Activated naive CD8-positive, alpha-beta T cell treated with anti-CD3 and anti-CD28 coated beads for 36 hours (primary cell): ENCODE measurements at places on chromosomes 12 and 14.

- no peak for DNase-seq
These were observed 78.4 kb downstream of the PAPOLA start for GRCh38 chr14:96580566-96580965.

GRCh38 chr12:82627799-82628198 lies 58.9 kb upstream of the TMTC2 start:
- no peak for DNase-seq

- no peak for DNase-seq
These were observed 74.2 kb downstream of the PRORP start for GRCh38 chr14:35196571-35196970.

GRCh38 chr12:91109148-91109564 lies 2.1 kb downstream of the LUM start:
- DNase-seq: peak; percentile 42

- no peak for DNase-seq
These were observed 97.3 kb upstream of the BCL2L14 start for GRCh38 chr12:11973396-11973795.

DNA sequence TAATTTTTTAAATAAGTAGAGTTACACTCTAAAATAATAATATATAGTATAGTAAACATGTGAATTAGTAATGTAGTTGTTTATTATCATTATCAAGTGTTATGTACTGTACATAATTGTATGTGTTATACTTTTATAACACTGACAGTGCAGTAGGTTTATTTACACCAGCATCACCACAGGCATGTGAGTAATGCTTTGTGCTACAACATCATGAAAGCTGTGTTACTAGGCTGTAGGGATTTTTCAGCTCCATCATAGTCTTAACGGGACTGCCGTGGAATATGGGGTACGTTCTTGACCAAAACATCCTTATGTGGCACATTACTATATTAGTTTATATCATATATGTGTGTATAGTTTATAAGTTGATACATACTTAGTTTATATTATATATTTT lies 8.6 kb downstream of the FNTB start:
- no peak for DNase-seq

DNA sequence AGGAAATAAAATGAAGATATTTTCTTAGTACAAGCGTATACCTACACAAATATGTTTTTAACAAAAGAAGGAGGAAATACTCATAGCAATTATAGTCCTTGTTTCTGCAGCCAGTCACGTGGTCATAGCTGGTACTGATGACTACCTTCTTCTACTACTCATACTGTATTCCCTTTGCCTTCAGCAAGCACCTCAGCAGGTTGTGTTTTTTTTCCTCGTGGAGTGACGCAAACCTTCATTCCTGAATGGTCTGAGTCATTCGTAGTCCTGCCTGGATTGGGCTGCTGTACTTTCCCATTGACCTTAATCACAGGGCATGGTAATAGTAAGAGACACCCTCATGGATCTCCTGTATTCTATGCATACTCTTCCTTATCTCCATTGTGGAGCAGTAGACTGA lies 25.7 kb upstream of the SLC16A7 start:
- no peak for DNase-seq

- no peak for DNase-seq
These were observed 6.7 kb downstream of the LRTM2 start for GRCh38 chr12:1826867-1827705.

DNA sequence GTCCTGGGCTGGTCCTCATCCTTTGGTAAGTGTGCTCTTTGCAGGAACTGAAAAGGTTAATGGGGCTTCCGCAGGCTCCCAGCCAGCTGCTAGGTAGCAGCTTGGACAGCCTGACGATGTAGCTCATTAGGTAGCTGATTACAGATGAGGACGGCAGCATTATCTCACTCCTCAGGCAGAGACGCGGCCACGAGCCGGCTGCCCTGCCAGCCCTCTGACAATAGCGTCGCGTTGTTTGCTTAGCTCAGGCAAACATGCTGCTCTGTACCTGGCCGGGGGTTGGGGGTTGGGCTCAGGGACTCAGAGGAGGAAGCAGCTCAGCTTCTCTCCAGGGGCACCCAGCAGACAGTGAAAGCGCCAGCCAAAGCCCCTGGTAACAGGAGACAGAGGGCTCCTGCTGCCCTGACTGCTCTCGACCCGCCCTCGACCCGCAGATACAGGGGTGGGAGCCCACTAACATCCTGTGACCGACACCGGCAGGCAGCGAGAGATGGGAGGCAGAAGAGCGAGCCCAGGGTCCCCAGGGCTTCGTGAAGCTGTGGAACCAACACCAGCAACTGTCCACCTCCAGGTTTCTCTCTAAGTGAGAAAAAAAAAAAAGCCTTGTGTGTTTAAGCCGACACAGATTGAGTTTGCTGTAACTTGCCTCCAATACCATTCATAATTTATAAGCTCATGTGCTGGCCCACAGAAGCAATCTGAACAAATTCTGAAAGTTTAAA lies 53.4 kb upstream of the DLK1 start:
- no peak for DNase-seq
